Adrenal gland (tissue), 19 donors: ENCODE measurements at places on chromosomes 5 and 9. TPM values are rescaled to one million over a fixed set of nuclear protein-coding genes. Genes with fewer than 3 reads are reported as not detected.
A peak's percentile ranks its signal among the peaks of the same experiment; 100 is the strongest.

CDX1 gene
- not detected for total RNA-seq

SCGB3A2 gene
- not detected for total RNA-seq

HBEGF gene
- 9.8 TPM for total RNA-seq

NTRK2 gene
- total RNA-seq = 5.6 TPM

ADGRD2 gene
- 0.34 TPM for total RNA-seq

- DNase-seq = no peak
These were observed 51.2 kb upstream of the ADRA1B start for GRCh38 chr5:159864885-159865691.

GRCh38 chr5:34660444-34660843 is 4.3 kb downstream of the RAI14 start:
- peak; percentile 14 for DNase-seq

GRCh38 chr5:169757016-169757415 is 119.9 kb downstream of the DOCK2 start:
- peak; percentile 8 for DNase-seq

- DNase-seq = no peak
These were observed 115.6 kb downstream of the TTC39B start for GRCh38 chr9:15191378-15191777.

DNA sequence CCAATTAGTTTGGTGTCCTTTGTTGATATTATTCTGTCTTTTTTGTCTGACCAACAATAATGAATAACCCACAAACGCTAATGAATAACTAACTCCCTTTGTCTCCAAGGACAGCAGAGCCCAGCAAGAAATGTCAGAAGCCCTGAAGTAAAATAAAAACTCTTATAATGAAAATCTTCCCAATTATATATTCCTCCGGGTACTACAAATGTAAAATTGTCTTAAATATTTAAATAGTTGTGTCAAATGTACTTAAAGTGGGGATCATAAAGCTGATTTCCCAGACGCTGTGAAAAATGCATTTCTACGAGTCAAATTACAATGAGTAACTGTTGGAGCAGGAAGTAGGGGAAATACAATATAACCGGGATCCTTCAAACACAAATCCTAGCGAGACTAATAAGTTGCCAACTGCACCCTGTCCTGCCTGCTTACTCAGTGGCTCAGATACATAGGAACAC is 22.3 kb downstream of the GLIS3 start:
- no peak for DNase-seq

DNA sequence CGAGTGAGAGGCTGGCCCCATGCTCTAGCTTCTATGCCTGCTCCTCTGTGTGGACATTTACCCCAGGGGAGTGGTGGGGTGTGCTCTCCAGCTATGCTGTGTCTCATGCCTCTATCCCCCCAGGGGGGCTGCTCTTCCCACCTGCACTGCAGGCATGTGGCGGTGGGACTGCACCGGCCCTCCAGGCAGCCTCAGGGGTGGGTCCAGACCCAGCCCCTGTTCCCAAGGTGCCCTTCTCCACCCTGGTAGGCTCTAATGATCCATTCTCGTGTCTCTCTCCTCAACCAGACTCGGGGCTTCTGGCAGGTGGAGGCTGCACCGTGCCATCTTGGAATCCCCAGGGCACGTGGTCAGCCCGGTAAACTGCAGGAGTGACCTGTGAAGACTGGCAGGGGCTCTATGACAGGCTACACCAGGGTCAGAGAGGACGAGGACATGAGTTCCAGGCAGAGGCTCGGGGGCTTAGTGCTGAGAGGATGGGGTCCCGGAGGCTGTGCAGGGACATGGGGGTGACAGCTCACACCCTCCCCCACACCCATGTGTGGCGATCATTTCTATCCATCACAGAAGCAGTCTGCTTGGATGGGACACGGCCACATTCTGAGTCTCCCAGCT is 22.7 kb upstream of the COL5A1 start:
- DNase-seq = peak; percentile 6

- DNase-seq = no peak
These were observed 424.5 kb downstream of the DMAC1 start for GRCh38 chr9:7375013-7375511.

DNA sequence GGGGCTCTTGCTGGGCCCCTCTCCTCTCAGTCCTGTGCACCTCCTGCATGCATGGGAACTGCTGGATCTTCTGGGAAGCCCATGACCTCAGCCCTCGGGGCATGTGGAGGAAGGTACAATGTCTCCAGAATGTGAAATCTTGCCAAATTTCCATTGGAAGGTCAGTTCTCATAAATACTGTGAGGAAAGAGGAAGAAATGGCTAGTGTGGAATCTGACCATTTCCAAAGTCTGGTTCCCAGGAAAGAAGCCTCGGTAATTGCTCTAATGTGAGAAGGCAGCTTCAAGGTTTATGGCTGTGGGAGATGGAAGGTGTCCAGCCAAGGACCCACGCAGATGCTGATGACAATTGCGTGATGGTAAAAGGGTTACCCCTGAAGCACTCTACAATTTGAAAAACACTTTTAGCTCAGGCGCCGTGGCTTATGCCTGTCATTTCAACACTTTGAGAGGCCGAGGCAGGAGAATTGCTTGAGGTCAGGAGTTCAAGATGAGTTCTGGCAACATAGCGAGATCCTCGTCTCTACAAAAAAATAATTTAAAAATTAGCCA is 8.1 kb upstream of the IL17B start:
- peak; percentile 64 for DNase-seq

DNA sequence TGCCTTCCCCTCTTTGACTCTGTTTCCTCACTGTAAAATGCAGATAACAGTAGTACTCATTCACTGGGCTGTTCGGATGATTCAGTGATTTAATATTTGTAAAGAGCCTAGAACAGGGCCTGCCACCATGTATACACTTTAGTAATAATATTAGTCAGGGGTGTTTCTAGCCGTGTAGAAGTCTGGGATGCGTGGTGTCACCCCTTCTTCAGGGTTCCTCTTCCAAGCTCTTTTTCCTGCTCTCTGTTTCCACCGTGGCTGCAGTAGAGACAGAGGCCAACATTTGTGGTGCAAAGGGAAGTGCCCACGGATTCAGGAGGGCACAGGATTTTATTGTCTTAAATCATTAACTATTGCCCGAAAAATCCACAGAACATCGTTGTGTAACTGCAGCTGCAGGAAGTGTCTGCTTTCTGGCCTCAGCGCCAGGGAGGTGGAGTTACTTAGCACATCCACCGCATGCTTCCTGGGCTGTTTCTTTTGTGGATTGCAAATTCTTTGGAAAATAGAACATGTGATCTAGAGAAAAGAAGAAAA is 61.7 kb downstream of the TRIO start:
- peak; percentile 50 for DNase-seq

DNA sequence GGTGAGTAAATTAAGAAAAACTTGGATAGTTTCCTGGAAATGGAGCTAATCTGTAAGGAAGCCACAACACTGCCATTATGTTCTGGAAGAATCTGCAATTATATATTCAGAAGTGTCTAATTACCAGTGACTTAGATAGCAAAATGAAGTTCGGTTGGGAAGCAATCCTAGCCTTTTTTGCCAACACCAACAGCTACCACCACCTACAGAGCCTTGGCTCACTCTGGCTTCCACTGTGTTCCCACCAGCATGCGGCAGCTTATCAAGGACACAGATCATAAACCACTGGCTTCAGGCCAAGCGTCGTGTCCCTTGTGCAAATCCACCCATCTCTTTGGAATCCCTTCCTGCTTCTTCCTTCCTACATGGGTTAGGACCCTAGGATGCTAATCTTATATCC is 118.0 kb upstream of the PCA3 start:
- peak; percentile 20 for DNase-seq

- no peak for DNase-seq
These were observed 9.3 kb downstream of the SH3RF2 start for GRCh38 chr5:145945620-145946111.

- DNase-seq = no peak
These were observed 107.9 kb downstream of the INVS start for GRCh38 chr9:100206899-100207298.

DNA sequence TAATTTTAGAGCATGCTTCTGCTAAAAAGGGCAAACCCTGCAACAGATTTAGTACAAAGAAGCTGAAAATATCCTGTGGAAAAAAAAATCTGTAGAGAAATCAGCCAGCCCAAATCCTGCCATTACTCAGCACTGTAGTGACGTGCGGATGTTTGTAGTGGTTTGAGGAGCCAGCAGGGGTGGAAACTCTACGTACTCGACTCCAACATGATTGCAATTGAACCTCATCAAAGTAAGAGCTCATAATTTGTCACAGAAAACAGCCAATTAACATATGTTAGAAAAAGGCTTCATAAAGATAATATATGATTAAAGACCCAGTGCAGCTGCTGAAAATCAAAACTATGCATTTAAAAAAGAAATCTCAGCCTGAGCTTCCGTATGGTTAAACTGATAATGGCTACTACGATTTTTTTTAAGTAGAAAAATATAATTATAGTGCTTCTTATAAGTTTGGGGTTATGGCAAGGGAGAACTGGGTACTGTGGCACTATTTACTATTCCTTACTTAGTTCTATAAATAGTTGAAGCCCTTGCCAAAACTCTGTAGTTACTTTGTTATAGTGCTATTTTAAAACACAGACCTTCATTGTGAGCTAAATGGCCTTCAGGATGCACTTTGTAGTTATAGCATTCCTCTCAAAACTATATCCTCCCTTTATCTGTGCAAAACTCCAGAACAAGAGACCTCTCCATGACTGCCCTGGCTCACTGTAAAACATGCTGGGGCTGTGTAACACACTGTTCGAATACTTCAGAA is 49.4 kb downstream of the MEF2C start:
- DNase-seq = peak; percentile 84

DNA sequence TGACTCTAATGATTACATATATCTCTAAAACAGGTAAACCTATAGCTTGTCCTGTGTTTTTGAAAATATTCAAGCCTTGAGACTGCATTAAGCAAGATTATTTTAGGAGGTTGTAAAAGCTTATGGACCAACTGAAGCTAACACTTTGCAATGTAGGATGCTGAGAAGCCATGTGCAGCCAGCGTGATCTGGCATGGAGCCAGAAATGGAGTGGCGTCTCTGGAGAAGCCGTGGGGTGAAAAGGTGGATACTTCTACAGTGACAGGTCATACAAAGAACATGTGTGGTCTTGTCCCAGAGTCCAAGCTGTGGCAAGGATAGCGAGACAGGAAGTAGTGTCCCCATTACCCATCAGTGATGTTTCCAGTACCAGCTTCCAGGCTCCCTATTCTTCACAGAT is 100.8 kb upstream of the CD180 start:
- DNase-seq = no peak

DNA sequence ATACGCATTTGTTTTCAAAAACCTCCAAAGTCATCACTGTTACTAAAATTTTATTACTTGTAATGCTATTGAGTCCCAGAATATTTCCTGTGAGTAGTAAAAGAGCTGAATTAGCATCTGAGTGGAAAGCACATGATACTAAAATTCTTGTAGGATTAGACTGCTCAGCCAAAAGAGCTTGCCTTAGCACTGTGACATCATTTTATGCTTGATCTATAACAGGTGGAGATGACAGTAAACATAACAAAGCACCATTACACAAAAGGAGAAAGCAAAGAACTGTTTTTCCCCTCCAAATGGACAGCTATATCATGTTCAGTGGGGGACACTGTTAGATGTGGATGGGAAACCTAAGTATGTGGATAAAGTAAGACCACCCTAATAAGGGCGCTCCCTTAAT is 5.8 kb upstream of the JAK2 start:
- DNase-seq = no peak
